Esophagus muscularis mucosa (tissue), 4 donors: ENCODE measurements at places on chromosomes 3 and 15. TPM values are rescaled to one million over a fixed set of nuclear protein-coding genes. Genes with fewer than 3 reads are reported as not detected.

GRCh38 chr3:129421236-129421883 lies 7.1 kb downstream of the EFCAB12 start:
- no peak overlapping the region for H3K4me3 ChIP-seq
- no peak overlapping the region for H3K27ac ChIP-seq
- H3K36me3 ChIP-seq = no peaks in the 10 kb centered on the region

- peaks cover 19% of the 10 kb centered on the region for H3K36me3 ChIP-seq
- H3K27ac ChIP-seq = no peak overlapping the region
- peaks cover 27% of the 10 kb centered on the region for H3K4me1 ChIP-seq
- no peak for DNase-seq
These were observed 53.1 kb downstream of the PAK2 start for GRCh38 chr3:196792771-196793170.

DNA sequence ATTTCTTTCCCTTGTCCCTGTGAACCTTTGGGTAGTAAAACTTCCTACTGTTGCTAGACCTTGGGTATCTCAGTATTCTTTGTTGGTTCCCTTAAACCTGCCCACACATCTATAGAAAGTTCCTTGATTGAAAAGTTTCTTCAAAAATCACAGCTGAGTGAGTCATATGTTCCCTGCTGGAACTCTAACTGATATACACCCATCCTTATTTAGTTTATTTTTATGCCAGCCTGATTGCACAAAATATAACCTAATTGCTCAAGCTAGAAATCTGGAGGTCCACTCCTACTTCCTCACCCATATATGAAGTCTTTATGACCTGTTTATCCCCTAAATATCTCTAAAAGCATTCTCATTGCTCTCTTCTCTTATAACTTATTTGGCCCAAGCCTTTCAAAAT lies 13.7 kb upstream of the GJD2 start:
- H3K27ac ChIP-seq = no peak overlapping the region
- no peak for DNase-seq
- no peaks in the 10 kb centered on the region for H3K27me3 ChIP-seq

DNA sequence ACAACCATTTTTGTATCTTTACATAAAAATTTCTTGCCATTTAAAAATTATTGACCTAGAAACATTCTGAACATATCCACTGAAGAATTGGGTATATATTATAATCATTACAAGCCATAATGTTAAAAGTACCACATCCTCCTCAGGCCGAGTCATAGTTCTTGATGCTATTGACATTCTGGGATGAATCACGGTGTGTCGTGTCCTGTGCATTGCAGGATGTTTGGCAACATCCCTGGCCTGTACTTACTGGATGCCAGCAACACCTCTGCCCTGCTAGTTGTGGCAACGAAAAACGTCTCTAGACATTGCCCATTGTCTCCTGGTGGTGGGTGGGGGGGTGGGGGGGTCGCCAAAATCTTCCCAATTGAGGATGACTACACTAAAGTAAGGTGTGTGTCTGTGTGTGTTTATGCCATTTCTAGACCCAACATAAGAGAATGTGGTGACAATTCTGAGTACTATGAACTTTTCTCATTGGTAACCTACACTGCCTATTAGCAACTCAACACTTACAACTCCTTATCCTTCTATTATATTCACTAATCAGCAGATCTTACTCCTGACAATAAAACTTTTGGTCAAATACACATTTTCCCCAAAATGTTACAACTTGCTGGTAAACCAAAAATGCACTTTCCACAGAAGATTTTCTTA lies 471.6 kb downstream of the FOXP1 start:
- H3K36me3 ChIP-seq = peaks cover 7% of the 10 kb centered on the region
- no peaks in the 10 kb centered on the region for H3K27me3 ChIP-seq
- H3K4me1 ChIP-seq = peaks cover 98% of the 10 kb centered on the region
- peak overlapping the region; percentile 5 for H3K4me3 ChIP-seq

The DNAH12 gene
- under 0.01 TPM for total RNA-seq

The FOXB1 gene
- total RNA-seq = not detected

The NR2E3 gene
- total RNA-seq = not detected

The SEMA6D gene
- total RNA-seq = 3.8 TPM

The CRABP1 gene
- total RNA-seq = not detected
